ENCODE measurements at places on chromosomes 12 and 14.

GRCh38 chr12:108477055-108477880 is 37.8 kb upstream of the FICD start:
- DNase-seq, result no peak

DNA sequence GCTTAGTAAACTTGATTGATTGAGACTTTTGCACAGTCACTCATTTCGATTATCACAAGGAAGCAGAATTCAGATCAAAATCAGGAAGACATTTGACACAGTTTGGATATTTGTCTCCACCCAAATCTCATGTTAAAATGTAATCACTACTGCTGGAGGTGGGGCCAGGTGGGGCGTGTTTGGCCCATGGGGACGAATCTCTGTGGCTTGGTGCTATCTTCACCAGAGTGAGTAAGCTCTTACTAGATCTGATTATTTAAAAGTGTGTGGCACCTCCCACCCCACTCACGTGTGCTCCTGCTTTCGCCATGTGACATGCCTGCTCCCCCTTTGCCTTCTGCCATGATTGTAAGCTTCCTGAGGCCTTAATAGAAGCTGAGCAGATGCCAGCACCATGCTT is 291.4 kb downstream of the PCNX1 start:
- DNase-seq, result no peak

DNA sequence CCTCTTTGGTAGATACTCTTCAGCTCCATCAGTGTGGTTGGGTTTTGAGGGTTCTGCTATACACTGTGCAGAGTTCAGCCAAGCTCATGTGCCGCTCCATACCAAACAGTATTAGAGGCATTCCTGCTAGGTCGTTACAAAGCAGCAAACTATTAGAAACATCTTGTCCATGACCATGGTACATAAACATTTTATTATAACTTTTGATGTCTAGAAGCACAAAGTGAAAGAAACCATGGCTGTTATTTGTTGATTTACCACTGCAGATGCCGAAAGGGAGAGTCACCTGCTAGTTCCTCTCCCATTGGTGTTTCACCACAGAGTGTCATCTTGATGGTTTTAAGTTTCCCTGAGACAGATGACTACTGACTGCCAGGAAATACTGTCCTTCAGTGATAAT is 242.0 kb downstream of the ADAMTS20 start:
- DNase-seq, result no peak

- no peak for DNase-seq
Observed at GRCh38 chr12:67275380-67275913, 6.3 kb downstream of the CAND1 start.

- no peak for DNase-seq
Observed at GRCh38 chr12:129635021-129635685, 268.7 kb downstream of the TMEM132D start.

GRCh38 chr12:92156139-92156538 is 10.5 kb upstream of the BTG1 start:
- DNase-seq, result no peak

- DNase-seq, result no peak
Observed at GRCh38 chr12:76536546-76536945, 23.0 kb downstream of the OSBPL8 start.
